ENCODE measurements at places on chromosomes 16 and 17.

- DNase-seq = no peak
Observed at GRCh38 chr17:11901931-11902330, 95.3 kb downstream of the ZNF18 start.

- no peak for DNase-seq
Observed at GRCh38 chr16:25213709-25214397, 2.9 kb upstream of the AQP8 start.

DNA sequence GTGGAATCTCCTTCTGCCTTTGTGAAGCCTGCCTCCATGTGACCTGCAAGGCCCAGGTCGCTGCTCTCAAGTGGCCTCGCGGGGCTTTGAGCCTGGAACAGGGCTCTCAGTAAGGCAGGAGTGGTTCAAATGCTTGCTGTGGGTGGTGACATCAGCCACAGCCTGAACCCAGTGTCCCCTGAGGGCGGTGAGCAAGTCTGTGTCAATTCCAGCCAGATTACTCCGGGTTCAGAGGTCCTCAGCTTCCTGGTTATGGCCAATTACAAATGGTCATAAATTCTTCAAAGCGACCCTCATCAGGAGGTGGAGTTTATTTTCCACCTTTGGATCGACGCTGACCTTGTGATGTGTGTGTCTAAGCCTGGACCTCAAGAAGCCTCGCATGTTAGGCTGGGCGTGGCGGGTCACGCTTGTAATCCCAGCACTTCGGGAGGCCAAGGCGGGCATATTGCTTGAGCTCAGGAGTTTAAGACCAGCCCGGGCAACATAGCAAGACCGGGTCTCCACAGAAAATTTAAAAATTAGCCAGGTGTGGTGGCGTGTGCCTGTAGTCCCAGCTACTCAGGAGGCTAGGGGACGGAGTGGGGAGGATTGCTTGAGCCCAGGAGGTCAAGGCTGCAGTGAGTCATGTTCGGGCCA, 17.3 kb downstream of the LGALS3BP start:
- no peak for DNase-seq

- DNase-seq = no peak
Observed at GRCh38 chr16:13300066-13300840, 398.9 kb downstream of the SHISA9 start.

GRCh38 chr16:71709229-71709781, 15.2 kb downstream of the PHLPP2 start:
- DNase-seq = no peak

DNA sequence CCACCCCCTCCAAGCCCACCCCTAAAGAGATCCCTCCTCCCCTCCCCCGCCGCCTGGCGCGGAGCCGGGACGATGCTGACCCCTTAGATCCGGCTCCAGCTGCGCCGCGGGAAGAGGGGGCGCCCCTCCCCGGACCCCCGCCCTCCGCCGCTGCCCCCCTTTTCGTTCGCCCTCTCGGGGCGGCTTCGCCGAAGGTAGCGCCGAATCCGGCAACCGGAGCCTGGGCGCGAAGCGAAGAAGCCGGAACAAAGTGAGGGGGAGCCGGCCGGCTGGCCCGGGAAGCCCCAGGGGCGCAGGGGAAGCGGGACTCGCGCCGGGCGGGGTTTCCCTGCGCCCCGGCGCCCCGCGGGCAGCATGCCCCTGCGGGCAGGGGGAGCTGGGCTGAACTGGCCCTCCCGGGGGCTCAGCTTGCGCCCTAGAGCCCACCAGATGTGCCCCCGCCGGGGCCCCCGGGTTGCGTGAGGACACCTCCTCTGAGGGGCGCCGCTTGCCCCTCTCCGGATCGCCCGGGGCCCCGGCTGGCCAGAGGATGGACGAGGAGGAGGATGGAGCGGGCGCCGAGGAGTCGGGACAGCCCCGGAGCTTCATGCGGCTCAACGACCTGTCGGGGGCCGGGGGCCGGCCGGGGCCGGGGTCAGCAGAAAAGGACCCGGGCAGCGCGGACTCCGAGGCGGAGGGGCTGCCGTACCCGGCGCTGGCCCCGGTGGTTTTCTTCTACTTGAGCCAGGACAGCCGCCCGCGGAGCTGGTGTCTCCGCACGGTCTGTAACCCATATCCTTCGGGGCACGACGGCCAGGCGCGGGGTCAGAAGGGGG, 623 bp downstream of the CACNA1G start:
- DNase-seq = no peak

GRCh38 chr16:72877374-72878028, 170.4 kb downstream of the ZFHX3 start:
- DNase-seq = no peak

- no peak for DNase-seq
Observed at GRCh38 chr17:55421179-55421934, at the start of gene MMD. TSS of gene MMD (minus strand) at chr17:55421835. CDS start at chr17:55421695, 140 bp downstream.

DNA sequence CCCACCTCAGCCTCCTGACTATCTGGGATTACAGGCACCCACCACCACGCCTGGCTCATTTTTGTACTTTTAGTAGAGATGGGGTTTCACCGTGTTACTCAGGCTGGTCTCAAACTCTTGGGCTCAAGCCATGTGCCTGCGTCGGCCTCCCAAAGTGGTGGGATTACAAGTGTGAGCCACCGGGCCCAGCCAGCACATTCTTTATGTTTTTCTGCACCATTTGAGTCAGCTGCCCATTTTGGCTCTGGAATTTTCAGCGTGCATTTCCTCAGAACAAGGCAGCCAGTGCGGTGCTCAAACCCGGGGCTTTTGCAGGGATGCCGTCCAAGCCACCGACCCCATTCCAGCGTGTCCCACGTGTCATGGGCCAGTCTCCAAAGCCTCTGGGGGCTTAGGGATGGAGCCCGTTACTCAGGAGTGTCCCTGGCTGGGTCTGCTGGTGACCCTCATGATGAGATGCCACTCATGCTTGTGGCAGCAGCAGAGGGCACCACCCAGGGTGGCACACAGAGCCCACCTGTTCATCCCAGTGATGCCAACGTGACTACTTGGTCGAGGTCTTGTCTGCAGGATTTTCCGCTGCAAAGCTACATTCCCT, 3.7 kb upstream of the RAB40C start:
- no peak for DNase-seq

Data from C1 segment of cervical spinal cord (tissue), 14 donors.